ENCODE measurements at places on chromosomes 6 and 20. TPM values are rescaled to one million over a fixed set of nuclear protein-coding genes. Genes with fewer than 3 reads are reported as not detected.

CFAP206 gene
- total RNA-seq, result not detected

DNA sequence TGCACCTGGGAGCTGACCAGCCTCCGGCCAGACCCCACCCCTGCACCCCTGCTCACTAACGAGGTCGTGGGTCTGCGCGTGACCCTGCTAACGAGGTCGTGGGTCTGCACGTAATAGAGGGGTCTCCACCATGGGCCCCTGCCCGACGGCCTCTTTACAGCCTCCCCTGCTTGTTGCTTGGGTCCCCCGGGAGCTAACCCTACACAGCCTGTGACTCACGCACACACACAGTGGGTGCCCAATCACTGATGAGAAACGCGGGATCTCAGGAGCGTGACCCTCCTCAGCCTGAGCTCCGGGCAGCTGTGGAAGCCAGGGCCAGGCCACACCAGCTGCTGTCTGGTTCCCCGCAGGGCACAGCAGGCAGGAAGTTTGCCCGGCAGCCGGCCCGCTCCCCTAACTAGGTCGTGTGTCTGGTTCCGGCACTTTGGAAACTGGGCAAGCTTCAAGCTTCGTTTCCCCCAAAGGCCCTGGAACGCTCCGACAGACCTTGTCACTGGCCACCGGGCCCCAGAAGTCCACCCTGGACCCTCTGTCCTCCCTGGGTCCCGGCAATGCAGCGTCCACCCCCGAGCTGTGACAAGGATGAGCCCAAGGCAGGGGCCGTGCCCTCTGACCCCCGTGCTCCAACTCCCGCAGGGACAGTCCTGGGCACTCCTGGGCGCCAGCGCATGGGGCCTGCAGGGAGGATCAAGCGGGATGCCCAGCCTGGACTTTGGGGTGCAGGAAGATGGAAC lies 767 bp downstream of the PTK6 start:
- no peak for DNase-seq

DNA sequence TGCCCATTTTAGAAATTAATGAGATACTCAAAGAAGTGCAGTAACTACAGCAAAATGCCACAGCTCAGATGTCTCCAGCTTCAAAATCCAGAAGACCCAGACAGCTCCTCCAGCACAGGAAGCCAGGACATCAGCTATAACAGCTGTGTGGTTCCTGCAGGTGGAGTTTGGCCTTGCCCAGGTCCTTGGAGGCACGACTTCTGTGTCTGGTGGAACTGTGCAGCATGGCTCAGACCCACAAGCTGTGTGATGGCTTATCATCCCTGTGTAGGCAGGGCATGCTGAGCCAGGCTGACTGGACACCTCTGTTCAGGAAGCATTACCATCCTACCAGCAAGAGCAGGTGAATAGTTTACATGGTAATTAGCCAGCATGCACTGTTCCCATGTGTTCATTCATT lies 26.5 kb upstream of the CD93 start:
- no peak for DNase-seq

DNA sequence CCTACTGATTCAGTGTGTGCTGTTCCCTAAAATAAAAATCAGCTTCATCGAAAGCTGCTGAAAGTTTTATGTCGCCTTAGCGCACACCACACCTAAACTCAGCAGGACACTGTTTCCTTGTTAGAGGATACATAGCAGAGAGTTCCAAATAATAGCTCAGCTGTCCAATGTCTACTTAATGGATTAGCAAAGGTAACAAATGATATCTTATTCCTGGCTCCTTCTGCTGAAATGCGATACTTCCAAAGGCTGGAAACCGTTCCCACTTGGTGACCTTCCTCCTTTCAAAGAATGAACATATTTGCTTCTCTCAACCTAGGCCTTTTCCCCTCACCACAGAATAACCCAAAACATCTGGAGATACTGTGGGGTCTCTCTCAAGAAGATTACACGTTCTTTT lies 189.5 kb upstream of the GMDS start:
- no peak for DNase-seq

GRCh38 chr6:142810952-142811514 lies 133.9 kb downstream of the HIVEP2 start:
- DNase-seq, result no peak
